ENCODE measurements at places on chromosomes 7 and 10.

DNA sequence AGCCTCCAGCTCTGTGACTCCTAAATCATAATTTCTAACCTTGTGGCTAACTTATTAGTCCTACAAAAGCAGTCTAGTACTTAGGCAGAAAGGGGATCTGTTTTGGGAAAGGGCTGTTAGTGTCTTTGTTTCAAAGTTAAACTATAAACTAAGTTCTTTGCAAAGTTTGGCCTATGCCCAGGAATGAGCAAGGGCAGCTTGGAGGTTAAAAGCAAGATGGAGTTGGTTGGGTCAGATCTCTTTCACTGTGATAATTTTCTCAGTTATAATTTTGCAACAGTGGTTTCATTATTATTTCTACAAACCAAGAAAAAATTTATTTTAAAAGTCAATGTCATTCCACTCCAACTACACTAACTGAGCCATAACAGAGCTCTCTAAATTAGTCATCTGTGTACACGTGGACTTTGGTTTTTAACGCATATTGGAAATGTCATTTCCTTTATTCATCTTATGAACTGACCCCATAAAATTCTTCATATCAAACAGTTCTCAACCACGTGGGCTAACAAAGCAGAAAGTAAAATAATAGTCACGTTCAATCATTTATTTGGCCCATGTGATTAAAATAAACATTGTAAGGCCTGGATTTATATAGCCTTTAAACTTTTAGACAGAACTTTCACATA, 143.2 kb upstream of the C7orf33 start:
- DNase-seq = no peak

DNA sequence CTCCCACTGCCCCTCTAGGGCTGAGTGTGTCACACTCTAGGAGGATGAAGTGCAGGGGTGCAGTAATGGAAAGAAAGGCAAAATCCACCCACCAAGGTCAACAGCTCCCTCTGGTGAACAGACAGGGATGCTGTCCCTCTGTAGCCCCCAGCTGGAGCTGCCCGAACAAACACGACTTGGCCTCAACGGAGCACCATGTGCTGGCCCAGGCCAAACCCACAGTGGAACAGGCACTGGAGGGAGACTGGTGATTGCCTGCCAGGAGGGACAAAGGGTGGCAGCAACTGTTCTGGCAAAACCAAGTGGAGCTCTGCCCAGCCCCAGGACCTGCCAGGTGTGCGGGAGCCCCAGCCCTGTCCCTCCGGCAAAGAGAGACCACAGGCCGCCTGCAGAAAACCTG, 20.7 kb downstream of the PDIA4 start:
- peak; percentile 51 for DNase-seq

DNA sequence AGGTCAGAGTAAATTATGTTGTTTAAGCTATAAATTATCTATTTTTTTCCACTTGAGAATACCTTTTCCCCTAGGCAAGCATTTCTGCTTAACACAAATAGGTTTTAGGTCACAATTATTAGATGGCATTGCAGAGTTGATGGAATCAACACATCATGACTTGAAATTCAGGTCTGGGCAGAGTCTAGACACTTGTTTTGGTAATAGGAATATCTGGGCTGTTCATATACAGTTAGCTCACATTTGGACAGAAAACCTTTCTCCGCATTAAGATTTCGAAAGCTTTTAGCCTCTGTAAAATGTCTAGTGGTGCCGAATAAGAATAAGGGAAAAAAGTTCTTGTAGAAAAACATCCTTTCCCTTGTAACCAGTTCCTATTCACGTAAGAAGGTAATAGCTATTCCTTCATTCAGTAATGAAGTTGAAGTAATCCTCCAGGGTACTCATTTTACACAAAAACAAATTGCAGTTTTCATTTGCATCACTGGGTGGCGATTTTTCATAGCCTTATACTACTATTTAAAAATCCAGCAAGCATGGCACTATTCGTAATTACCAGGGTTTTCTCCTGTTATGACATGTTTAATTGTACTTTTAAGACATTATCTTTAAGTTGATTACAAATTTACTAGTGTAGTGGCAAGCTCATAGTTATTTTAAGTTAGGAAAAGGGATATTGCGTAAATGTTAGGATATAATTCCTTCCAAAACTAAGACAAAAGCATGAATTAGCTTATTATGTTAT, 37.0 kb downstream of the RPA3 start:
- DNase-seq = peak; percentile 18

DNA sequence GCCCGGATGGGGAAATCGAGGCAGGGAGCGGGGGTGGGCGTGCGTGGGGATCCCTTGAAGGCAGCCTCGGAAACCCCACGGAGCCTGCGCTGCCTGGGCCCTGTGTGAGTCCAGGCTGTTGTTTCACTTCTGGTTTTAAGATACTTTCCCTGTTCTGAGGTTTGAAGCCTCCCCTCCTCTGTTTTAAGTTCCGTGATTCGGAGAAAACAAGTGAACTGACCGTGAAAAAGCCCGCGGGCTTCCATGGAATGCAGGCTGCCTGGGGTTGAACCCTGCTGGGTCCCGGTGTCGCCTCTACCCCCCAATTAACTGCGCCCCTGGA, 401 bp downstream of the LRRC27 start:
- peak; percentile 41 for DNase-seq

GRCh38 chr7:52719677-52720076, 315.8 kb upstream of the POM121L12 start:
- DNase-seq = no peak

- DNase-seq = no peak
These were observed 108.0 kb upstream of the YAE1 start for GRCh38 chr7:39458061-39458745.

- DNase-seq = peak; percentile 36
These were observed 161.7 kb upstream of the HPS1 start for GRCh38 chr10:98608411-98608810.

DNA sequence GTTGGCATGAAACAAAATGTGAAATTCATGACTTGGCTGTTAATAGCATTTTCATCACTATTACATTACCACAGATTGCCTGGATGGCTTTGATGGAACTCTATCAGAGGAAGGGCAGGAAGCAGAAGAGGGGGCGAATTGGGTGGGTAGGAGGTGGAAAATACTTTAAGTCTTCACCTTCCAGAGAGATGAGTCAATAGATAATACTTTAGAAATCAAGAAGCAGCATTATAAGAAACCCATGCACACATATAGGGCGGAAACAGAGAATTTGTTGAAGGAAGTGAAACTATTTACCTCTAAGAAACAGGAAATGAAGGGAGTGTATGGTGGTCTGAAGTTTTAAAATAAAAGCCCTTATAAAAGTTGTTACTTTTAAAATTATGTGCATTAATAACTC, 152.1 kb upstream of the TARP start:
- no peak for DNase-seq

DNA sequence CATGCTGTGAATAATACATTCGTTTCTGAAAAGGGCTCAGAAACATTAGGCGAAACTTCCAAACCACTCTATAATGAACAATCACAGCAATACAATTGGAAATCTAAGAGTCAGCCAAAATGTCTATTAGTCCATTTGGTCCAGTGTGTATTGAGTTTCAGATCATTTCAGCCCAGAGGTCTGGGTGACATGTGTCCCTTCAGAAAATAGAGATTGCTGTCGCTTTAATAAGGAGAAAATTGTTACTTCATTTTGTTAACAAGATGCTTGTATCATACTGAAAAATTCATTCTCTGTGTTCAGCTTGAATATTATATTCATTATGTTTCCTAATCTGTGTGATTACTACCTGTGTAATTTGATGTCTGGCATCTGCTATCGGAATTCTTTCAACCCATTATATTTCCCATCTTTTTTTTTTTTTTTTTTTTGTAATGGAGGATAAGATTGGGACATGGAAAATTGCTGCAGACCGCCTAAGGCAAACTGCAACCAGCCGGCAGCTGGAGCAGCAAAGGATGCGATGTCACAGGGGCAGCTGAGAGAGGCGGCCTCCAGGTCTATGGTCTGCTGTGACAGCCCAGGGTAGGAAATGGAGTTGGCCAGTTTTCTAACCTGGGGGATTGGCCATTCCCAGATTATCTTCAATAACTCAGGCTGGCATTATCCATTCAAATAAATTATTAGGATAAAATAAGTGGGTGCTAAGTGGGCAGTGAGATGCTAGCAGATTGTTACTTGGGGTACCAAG, 170.9 kb upstream of the NPVF start:
- DNase-seq = no peak

GRCh38 chr7:155166108-155166507, 96.0 kb downstream of the HTR5A start:
- DNase-seq = no peak

GRCh38 chr7:24968165-24968564, 11.8 kb downstream of the OSBPL3 start:
- DNase-seq = no peak

DNA sequence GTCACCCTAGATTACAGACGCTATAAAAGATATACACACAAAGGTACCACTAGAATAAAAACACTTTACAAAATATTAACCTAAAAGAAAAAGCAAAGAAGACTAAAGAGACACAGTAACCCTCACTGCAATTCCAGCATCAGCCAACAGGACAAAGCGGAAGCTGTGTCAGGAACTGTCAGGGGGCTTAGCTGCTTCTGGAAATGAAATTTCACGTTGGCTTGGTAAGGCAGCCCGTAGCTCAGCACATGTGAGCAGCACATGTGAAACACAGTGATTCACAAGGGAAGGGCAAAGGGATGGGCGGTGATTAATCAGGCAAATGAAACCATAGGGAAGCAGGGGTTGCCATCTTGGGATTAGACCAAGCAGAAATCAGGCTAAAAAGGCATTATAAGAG, 195.4 kb downstream of the MGMT start:
- DNase-seq = no peak

All from hematopoietic multipotent progenitor cell (in vitro differentiated cells).